ENCODE measurements at places on chromosomes 3 and 15. TPM values are rescaled to one million over a fixed set of nuclear protein-coding genes. Genes with fewer than 3 reads are reported as not detected.

DNA sequence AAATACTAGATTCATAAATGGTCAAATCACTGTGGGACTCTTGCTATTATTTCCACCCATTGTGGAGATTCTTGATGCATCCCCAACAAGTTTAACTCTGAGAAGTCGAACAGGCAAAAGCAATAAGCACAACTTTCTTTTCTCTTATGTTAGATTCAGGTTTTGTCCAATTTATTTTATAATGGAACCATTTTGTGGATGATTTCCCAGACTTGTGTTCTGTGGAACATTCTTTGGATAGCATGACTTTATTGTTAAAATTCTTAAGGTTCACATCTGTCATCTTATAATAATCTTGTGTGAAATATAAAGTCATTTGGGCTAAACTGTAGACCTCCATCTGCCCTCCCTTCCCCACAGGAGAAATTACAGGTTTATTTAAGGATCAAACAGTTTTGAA is 213.7 kb downstream of the LPP start:
- H3K27ac ChIP-seq: no peak overlapping the region
- H3K4me1 ChIP-seq: peaks cover 23% of the 10 kb centered on the region
- no peak overlapping the region for H3K4me3 ChIP-seq

GRCh38 chr15:70361106-70361505 is 263.4 kb upstream of the TLE3 start:
- peaks cover 52% of the 10 kb centered on the region for H3K27me3 ChIP-seq
- DNase-seq: no peak
- H3K36me3 ChIP-seq: peaks cover 4% of the 10 kb centered on the region
- no peak overlapping the region for H3K27ac ChIP-seq
- no peak overlapping the region for H3K4me3 ChIP-seq

DNA sequence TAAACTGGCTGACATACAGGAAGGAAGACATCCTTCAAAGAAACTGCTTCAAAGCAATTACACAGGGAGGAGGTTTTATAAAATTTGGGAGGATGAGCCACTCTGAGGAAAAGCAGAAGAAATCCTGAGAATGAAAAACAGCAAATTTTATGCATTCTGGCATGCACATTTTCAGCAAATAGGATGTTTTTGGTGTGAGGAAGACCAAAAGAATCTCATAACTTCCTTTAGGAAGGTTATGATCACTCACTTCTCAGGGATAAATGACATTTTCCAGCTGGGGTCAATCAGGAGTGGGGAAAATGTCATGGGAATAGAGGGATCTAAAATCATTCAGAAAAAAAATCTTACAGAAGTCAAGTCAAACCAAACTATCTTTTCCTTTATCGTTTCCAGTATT is 371.7 kb upstream of the CNTN6 start:
- no peak for DNase-seq
- H3K36me3 ChIP-seq: no peaks in the 10 kb centered on the region
- no peak overlapping the region for H3K27ac ChIP-seq
- no peak overlapping the region for H3K4me3 ChIP-seq
- H3K27me3 ChIP-seq: no peaks in the 10 kb centered on the region

GRCh38 chr15:69343133-69343532 is 44.4 kb downstream of the PAQR5 start:
- H3K27ac ChIP-seq: no peak overlapping the region
- H3K27me3 ChIP-seq: peaks cover 26% of the 10 kb centered on the region
- DNase-seq: no peak
- no peaks in the 10 kb centered on the region for H3K36me3 ChIP-seq
- no peak overlapping the region for H3K4me3 ChIP-seq
- no peaks in the 10 kb centered on the region for H3K4me1 ChIP-seq

GRCh38 chr3:150097588-150097890 is 126.8 kb upstream of the PFN2 start:
- H3K36me3 ChIP-seq: no peaks in the 10 kb centered on the region
- no peak overlapping the region for H3K27ac ChIP-seq
- no peaks in the 10 kb centered on the region for H3K4me1 ChIP-seq
- DNase-seq: no peak
- no peak overlapping the region for H3K4me3 ChIP-seq

Gene MYO5C
- 1.5 TPM for total RNA-seq

Gene ACKR4
- total RNA-seq: not detected
